ENCODE measurements at places on chromosomes 1 and 21.
A peak's percentile ranks its signal among the peaks of the same experiment; 100 is the strongest.

GRCh38 chr1:31607360-31607759 is 10.1 kb upstream of the HCRTR1 start:
- no peak overlapping the region for H3K4me3 ChIP-seq
- peaks cover 11% of the 10 kb centered on the region for H3K4me1 ChIP-seq
- H3K36me3 ChIP-seq: no peaks in the 10 kb centered on the region
- no peak for DNase-seq
- no peak overlapping the region for H3K27ac ChIP-seq

GRCh38 chr1:88003255-88003654 is 674.6 kb downstream of the LMO4 start:
- no peaks in the 10 kb centered on the region for H3K36me3 ChIP-seq
- H3K4me1 ChIP-seq: no peaks in the 10 kb centered on the region
- H3K27ac ChIP-seq: no peak overlapping the region
- DNase-seq: no peak
- no peaks in the 10 kb centered on the region for H3K27me3 ChIP-seq

DNA sequence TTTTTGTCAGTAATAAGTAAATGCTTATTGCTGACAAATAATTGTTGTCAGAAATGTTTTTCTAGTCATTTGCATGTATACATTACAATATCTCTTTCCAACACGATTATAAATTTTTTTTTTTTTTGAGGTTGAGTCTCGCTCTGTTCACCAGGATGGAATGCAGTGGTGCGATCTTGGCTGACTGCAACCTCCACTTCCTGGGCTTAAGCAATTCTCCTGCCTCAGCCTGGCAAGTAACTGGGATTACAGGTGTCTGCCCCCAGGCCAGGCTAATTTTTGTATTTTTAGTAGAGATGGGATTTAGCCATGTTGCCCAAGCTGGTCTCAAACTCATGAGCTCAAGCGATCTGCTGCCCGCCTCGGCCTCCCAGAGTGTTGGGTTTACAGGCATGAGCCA is 72.0 kb upstream of the ATF3 start:
- no peak overlapping the region for H3K4me3 ChIP-seq
- DNase-seq: no peak
- H3K27me3 ChIP-seq: no peaks in the 10 kb centered on the region
- no peaks in the 10 kb centered on the region for H3K36me3 ChIP-seq

GRCh38 chr1:38941527-38942019 is at the start of gene RHBDL2:
Gene RHBDL2 (minus strand): TSS chr1:38941830. CDS start chr1:38919212, 22,618 bp downstream.
- H3K27me3 ChIP-seq: no peaks in the 10 kb centered on the region
- H3K4me3 ChIP-seq: no peak within 1 kb of the TSS
- H3K4me1 ChIP-seq: no peaks in the 10 kb centered on the region
- no peaks in the 10 kb centered on the region for H3K36me3 ChIP-seq
- H3K27ac ChIP-seq: no peak within 1 kb of the TSS

DNA sequence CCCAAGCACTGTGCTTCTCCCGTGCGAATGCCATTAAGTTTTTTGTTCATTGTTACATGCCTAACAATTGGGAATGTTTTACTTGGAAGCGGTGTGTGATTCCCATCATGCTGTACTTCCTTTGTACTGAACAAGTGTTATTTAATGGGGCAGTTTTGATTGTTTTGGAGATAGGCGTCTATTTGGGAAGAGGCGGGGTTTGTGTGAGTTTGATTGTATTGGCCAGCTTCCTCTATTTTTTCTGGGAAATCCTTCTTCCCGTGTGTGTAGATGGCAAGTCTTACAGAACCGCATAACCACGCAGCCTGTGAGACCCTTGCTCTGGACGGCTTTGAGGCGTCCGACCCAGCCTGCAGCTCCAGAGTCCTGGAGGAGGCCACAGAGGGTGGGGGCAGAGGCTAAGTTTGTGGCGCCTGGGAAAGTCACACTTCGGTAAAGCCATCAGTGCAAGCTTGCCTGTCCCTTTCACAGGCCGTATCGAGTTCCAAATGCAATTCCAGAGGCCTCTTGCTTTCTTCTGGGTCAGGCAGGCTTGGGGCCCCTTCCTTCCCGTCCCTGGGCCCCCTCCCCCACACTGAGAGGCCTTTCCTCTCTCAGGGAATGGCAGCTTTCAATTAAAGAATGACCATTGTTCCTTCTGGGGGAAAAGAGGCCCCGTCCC is 210.3 kb downstream of the TOMM20 start:
- no peak overlapping the region for H3K27ac ChIP-seq
- H3K27me3 ChIP-seq: no peaks in the 10 kb centered on the region
- no peak for DNase-seq
- H3K36me3 ChIP-seq: no peaks in the 10 kb centered on the region

DNA sequence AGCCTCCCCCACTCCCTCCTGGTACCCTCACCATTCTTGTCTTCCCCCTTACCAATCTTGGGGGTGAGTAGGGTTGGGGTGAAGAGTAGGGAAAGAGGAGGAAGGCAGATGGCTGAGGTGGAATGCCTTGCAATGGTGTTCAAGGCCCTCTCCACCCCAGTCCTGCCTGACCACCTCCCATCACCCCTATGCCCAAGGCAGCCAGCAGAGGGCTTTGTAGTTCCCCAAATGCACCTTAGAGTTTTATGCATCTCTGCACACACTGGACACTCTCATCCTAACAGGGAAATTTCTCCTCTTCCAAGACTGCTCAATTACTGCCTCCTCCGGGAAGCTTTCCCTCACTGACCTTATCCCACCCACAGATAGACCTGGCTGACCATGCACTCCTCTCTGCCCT is 15.4 kb downstream of the KIF17 start:
- H3K36me3 ChIP-seq: no peaks in the 10 kb centered on the region

DNA sequence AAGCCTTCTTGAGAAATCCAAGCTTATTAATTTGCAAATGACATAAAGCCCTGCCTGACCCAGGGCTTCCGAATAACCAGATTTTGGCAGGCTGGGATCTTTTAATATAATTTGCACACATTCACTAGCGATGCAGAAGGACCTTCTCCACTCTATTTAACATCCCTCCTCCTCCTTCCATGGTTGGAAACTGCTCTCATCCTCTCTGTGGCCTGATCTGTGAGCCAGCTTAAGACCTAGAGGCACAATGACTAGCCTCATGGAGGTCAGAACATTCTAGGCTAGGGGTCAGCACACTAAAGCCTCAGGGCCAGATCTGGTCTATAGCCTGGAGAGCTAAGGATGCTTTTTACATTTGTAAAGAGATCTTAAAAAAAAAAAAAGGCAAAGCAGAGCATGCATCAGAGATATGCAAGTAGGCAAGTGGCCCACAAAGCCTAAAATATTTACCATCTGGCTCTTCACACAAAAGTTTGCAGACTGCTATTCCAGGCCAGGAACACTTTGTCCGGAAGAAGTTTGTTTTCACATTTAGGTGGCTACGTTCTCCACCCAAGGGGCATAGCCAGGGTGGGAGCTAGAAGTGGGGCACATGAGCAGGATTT is 138.2 kb upstream of the HMGB4 start:
- peaks cover 26% of the 10 kb centered on the region for H3K4me1 ChIP-seq
- H3K27ac ChIP-seq: no peak overlapping the region
- H3K27me3 ChIP-seq: no peaks in the 10 kb centered on the region
- DNase-seq: no peak
- no peaks in the 10 kb centered on the region for H3K36me3 ChIP-seq

- no peaks in the 10 kb centered on the region for H3K27me3 ChIP-seq
- no peaks in the 10 kb centered on the region for H3K36me3 ChIP-seq
- H3K4me3 ChIP-seq: no peak overlapping the region
- no peaks in the 10 kb centered on the region for H3K4me1 ChIP-seq
These were observed 72.8 kb upstream of the CD55 start for GRCh38 chr1:207248544-207249198.

- no peak overlapping the region for H3K4me3 ChIP-seq
- no peaks in the 10 kb centered on the region for H3K27me3 ChIP-seq
- H3K27ac ChIP-seq: no peak overlapping the region
These were observed 889.7 kb downstream of the ADGRL2 start for GRCh38 chr1:82690411-82690810.

- no peaks in the 10 kb centered on the region for H3K36me3 ChIP-seq
- H3K4me1 ChIP-seq: no peaks in the 10 kb centered on the region
- no peak overlapping the region for H3K27ac ChIP-seq
- no peak for DNase-seq
- H3K27me3 ChIP-seq: no peaks in the 10 kb centered on the region
- no peak overlapping the region for H3K4me3 ChIP-seq
These were observed 45.6 kb downstream of the IRF2BP2 start for GRCh38 chr1:234564035-234565029.

DNA sequence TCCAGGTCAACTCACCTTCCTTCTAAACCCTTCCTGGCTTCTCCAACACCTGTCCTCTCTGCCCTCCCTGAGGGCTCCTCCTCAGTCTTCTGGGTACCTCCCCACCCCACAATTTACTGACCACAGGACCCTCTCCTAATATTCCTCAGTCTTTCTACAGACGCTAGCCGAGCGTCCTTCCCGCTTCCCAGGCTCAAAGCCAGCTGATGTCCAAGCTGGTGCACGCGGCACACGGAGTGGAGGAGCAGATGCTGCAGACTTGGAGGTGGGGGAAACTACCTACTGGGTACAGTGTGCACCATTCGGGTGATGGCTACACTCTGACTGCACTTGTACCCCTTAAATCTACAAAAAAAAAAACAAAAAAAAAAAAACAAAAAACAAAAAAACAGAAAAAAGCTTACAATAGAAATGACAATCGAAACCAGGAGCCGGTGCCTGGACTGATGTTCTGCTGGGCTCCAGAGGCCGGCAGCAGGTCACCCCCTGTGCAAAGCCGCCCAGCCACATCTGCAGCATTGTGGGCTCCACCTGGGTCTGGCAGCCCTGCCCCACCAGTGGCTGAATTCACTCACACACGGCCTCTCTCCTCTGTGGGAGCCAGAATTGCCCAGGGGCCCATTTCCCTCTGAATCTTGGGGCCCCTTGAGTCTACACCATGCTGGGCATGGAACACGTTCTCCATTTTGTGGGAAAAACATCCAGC is 7.0 kb downstream of the TRIM11 start:
- H3K27me3 ChIP-seq: no peaks in the 10 kb centered on the region
- no peak overlapping the region for H3K27ac ChIP-seq
- peaks cover 17% of the 10 kb centered on the region for H3K36me3 ChIP-seq
- DNase-seq: no peak
- no peak overlapping the region for H3K4me3 ChIP-seq

- H3K27me3 ChIP-seq: no peaks in the 10 kb centered on the region
- no peaks in the 10 kb centered on the region for H3K36me3 ChIP-seq
- 0 out of 2 replicates have a peak overlapping the region, but pooled peaks have one; percentile 17 for H3K4me3 ChIP-seq
- H3K4me1 ChIP-seq: peaks cover 28% of the 10 kb centered on the region
- H3K27ac ChIP-seq: no peak overlapping the region
These were observed 199.2 kb upstream of the ST6GALNAC5 start for GRCh38 chr1:76668046-76668445.

- DNase-seq: no peak
- no peaks in the 10 kb centered on the region for H3K4me1 ChIP-seq
- no peaks in the 10 kb centered on the region for H3K36me3 ChIP-seq
These were observed 11.4 kb downstream of the KCNJ6 start for GRCh38 chr21:37904856-37905255.

- H3K4me3 ChIP-seq: no peak overlapping the region
- no peak overlapping the region for H3K27ac ChIP-seq
- H3K27me3 ChIP-seq: no peaks in the 10 kb centered on the region
- no peaks in the 10 kb centered on the region for H3K36me3 ChIP-seq
- no peaks in the 10 kb centered on the region for H3K4me1 ChIP-seq
- no peak for DNase-seq
These were observed 19.8 kb upstream of the LUZP1 start for GRCh38 chr1:23188434-23188884.

GRCh38 chr1:150456146-150456647 is 31.0 kb upstream of the TARS2 start:
- no peaks in the 10 kb centered on the region for H3K4me1 ChIP-seq
- no peak overlapping the region for H3K27ac ChIP-seq
- H3K27me3 ChIP-seq: no peaks in the 10 kb centered on the region
- peaks cover 15% of the 10 kb centered on the region for H3K36me3 ChIP-seq
- DNase-seq: no peak

- no peak for DNase-seq
- H3K4me3 ChIP-seq: no peak overlapping the region
These were observed 29.0 kb downstream of the ATP2B4 start for GRCh38 chr1:203655671-203656070.

GRCh38 chr21:45970674-45971615 is 10.6 kb upstream of the COL6A1 start:
- no peak overlapping the region for H3K4me3 ChIP-seq
- H3K27ac ChIP-seq: no peak overlapping the region
- no peaks in the 10 kb centered on the region for H3K27me3 ChIP-seq

DNA sequence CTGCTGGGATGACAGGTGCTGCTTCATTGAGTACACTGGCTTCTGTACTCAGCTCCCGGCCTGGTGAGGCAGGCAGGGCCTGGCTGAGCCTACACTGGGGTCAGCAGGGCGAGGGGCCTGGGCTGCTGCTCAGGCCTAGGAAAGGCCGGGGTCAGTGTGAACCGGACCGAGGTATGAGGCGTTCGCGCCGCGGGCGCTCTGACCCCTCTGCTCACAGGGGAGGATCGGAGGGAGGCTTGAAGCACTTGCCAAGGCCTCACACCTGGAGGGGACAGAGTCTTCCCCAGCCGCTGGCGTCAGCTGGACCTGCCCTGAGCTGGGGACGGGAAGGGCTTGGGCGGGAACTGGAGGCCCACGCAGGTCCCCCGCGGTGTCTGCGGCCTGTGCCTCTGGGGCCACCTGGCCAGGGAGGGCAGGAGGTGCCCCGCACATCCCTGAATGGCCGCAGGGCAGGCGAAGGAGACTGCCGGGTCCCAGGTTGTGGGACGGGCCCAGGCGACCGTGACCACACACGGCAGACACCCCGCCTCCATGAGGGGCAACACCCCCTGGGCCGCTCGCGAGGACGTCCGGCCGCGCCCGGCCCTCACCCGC is 466 bp downstream of the PEX10 start:
- H3K27me3 ChIP-seq: no peaks in the 10 kb centered on the region
- DNase-seq: peak; percentile 51
- H3K27ac ChIP-seq: no peak overlapping the region
- no peaks in the 10 kb centered on the region for H3K36me3 ChIP-seq
- peaks cover 39% of the 10 kb centered on the region for H3K4me1 ChIP-seq

GRCh38 chr1:155424091-155424490 is 103.4 kb downstream of the RUSC1 start:
- no peaks in the 10 kb centered on the region for H3K27me3 ChIP-seq
- H3K27ac ChIP-seq: no peak overlapping the region

- H3K36me3 ChIP-seq: no peaks in the 10 kb centered on the region
- H3K27me3 ChIP-seq: no peaks in the 10 kb centered on the region
- H3K4me1 ChIP-seq: no peaks in the 10 kb centered on the region
- H3K4me3 ChIP-seq: no peak overlapping the region
- no peak overlapping the region for H3K27ac ChIP-seq
These were observed 41.6 kb upstream of the SEC16B start for GRCh38 chr1:178011465-178011828.

GRCh38 chr1:84686223-84686622 is 4.0 kb downstream of the SSX2IP start:
- H3K4me3 ChIP-seq: no peak overlapping the region
- peaks cover 43% of the 10 kb centered on the region for H3K4me1 ChIP-seq
- 0 out of 2 replicates have a peak, but pooled peaks cover 2% of the 10 kb centered on the region for H3K36me3 ChIP-seq
- no peak overlapping the region for H3K27ac ChIP-seq
- no peak for DNase-seq

GRCh38 chr1:12049616-12050015 is 13.5 kb upstream of the TNFRSF8 start:
- H3K4me1 ChIP-seq: peaks cover 7% of the 10 kb centered on the region
- peak; percentile 55 for DNase-seq
- no peaks in the 10 kb centered on the region for H3K27me3 ChIP-seq
- no peaks in the 10 kb centered on the region for H3K36me3 ChIP-seq
- no peak overlapping the region for H3K4me3 ChIP-seq
- no peak overlapping the region for H3K27ac ChIP-seq

- no peak for DNase-seq
- H3K27me3 ChIP-seq: no peaks in the 10 kb centered on the region
- no peaks in the 10 kb centered on the region for H3K36me3 ChIP-seq
These were observed 533.6 kb downstream of the PTPRC start for GRCh38 chr1:199172171-199173124.
